ENCODE measurements at places on chromosomes 16 and 17.

DNA sequence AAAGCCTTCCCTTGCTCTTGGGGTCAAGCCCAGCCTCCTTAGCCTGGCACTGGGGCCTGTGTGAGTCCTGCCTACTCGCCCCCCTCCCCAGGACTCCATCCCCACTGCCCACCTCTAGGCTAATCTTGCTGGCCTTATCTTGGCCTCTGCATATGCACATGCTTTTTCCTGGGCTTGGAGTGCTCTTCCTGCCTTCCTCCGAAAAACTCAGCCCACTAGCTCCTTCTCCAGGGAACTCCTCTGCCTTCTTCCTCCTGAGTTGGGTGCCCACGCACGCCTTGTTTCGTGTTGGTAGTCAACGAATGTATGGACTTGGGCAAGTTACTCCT lies 16.5 kb downstream of the TBX2 start:
- DNase-seq: no peak

- no peak for DNase-seq
Observed at GRCh38 chr17:78267253-78268073, 36.0 kb downstream of the TMEM235 start.

DNA sequence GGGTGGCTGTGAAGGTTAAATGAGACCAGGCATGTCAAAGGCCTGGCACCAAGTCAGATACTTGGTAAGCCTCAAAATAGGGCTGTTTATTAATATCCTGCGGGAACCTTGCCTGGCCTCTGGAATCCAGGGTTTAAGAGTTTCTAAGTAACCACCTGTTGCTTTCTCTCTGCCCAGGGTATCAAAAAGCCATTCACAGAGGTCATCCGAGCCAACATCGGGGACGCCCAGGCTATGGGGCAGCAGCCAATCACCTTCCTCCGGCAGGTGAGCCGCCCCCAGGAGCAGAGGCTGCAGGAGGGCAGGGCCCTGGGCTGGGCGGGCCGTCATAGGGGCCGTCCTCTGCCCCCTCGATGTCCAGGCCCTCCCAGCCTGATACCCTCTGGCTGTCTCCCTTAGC lies 13.3 kb downstream of the GPT2 start:
- DNase-seq: no peak

DNA sequence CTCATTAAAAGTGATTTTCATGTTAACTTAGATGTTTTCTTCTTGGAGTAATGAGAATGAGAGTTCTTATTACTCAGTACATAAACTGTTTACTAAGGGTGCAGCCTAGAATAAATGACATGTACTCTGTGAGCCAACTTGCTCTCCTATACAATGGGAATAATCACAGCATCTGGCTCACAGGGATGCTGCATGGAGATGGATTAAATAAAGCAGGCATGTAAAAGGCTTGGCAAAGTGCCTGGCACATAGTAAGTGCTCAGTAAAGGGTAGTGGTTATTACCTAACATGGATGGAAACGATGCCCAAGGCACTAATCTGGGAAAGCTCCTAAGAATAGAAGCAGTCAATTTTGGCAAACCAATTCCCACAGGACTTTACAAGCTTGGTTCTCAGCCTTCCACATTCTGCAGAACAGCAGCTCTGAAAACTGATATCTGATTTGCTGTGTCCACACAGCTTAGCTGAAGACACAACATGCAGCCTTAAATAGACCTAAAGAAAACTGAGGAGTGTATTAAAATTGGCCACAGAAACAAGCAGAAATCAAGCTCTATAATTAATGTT lies 176.1 kb downstream of the ABCC12 start:
- DNase-seq: no peak

- DNase-seq: no peak
Observed at GRCh38 chr17:82373731-82374625, 2.4 kb downstream of the UTS2R start.

DNA sequence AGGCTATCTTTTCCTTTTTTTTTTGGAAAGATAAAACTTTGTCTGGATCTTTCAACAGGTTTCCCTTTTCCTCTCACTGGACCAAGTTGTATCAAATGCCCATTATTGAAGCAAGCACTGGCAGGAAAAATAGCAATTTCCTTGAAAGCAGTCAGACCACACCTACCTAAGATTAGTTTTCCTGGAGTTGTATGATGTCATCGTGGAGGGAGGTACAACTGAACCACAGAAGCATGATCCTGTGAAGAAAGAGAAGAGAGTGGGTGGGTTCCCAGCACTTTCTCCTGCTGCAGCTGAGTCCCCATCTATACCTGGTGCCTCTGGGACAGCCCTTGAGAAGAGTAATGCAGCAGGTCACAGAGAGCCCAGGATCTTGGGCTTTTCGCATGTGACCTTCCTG lies 63.6 kb upstream of the ERCC4 start:
- no peak for DNase-seq

- no peak for DNase-seq
Observed at GRCh38 chr17:80189611-80190010, 19.8 kb downstream of the CARD14 start.

GRCh38 chr17:65143889-65144604 lies 6.9 kb downstream of the RGS9 start:
- no peak for DNase-seq

- DNase-seq: no peak
Observed at GRCh38 chr16:84820305-84820684, 510 bp downstream of the CRISPLD2 start.

- no peak for DNase-seq
Observed at GRCh38 chr17:33459078-33459940, 166.2 kb upstream of the ASIC2 start.

Measured in neural crest cell (in vitro differentiated cells).